Frontal cortex (tissue), 4 donors: ENCODE measurements at places on chromosomes 6 and 20. TPM values are rescaled to one million over a fixed set of nuclear protein-coding genes. Genes with fewer than 3 reads are reported as not detected.

Gene MICAL1
- 27.3 TPM for total RNA-seq

Gene RGS17
- 112 TPM for total RNA-seq

Gene TFAP2C
- 2.4 TPM for total RNA-seq

Gene TMEM170B
- total RNA-seq, result 51.8 TPM

DNA sequence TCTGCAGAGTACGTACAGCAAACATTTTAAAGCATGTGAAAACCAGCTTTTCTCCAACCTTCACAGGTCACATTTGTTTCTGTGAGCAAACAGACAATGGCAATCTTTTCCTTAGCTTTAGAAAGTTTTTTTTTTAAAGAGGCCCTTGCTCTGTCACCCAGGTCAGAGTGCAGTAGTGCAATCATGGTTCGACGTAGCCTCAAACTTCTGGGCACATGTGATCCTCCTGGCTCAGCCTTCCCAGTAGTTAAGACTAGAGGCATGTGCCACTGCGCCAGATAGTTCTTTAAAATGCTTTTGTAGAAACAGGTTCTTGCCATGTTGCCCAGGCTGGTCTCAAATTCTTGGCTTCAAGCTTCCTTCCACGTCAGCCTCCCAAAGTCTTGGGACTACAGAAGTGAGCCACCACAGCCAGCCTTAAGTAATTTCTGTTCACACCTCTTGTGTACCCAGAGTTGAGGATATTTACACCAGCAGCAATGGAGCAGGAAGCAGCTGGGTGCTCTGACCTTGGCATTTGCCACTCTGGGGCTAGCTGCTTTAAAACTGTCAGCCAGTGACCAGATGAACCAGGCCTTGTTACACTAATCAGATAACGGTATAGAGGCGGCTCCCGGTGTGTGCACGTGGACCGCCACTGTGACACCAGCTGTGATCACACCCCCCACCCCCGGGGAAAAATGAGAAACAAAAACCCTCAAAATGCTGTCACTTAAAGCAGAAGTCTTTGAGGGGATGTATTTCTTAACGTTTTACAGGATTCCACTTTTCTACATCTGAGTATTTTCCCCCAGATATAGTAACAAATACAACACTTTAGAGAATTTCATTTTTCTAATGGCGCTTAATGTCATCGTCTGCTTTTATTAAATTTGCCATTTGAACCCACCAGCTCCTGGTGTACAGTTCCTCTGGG is 71.3 kb downstream of the AKAP12 start:
- no peak for DNase-seq

- no peak for DNase-seq
Observed at GRCh38 chr6:135274561-135275293, 93.6 kb downstream of the MYB start.

- DNase-seq, result no peak
Observed at GRCh38 chr6:168964138-168964835, 289.4 kb downstream of the THBS2 start.

DNA sequence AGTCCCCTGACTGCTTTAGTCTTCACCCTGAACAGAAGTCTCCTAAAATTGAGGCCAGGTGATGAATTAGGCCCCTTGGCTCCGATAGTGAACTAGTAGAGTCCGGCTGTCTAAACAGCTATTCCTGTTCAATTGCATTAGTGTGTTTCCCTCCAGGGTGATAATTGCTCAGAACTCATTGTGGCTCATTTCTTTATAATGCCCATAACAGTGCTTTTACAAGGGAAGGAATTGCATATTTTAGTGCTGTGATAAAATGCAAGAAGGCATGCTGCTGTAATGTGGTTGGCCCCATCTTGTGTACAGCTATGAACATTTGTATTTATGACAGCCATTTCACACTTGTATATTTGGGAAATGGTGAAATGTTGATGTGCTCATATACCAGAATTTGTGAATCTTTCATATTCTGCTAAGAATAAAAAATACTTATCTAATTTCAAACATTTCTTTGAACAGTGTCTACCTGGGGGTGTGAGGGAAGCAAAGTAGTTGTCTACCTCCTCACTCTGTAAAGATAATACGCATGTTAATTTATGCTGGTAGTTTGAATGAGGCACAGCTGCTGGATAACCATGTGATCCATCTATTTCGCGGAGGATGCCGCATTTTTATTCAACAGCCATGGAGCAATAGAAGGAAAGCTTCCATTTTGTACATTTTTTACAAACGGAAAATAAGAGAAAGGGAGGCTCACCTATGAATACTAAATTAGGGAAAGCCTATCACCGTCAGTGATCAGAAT is 451.4 kb downstream of the NKAIN2 start:
- no peak for DNase-seq

- no peak for DNase-seq
Observed at GRCh38 chr6:2988094-2988425, 11.6 kb upstream of the NQO2 start.

DNA sequence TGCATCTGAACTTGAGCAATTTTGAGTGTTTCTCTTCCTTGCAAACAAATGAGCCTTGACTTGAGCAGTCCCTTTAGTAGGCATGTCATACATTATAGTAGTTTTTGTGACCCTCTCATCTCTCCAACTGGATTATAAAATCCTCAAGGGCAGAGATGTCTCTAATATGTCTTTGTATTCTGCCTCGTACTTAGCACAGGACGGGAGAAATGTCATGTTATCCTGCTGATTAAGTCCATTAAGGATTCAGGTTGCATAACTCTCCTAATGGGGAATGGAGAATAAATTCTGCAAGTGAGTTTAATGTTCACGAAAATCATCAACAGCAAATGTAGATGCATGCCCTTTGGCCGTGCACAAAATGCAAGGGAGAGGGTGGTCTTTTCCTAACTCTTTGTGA is 942.9 kb downstream of the KIF16B start:
- no peak for DNase-seq

- DNase-seq, result no peak
Observed at GRCh38 chr6:684831-685636, 7.9 kb downstream of the EXOC2 start.

DNA sequence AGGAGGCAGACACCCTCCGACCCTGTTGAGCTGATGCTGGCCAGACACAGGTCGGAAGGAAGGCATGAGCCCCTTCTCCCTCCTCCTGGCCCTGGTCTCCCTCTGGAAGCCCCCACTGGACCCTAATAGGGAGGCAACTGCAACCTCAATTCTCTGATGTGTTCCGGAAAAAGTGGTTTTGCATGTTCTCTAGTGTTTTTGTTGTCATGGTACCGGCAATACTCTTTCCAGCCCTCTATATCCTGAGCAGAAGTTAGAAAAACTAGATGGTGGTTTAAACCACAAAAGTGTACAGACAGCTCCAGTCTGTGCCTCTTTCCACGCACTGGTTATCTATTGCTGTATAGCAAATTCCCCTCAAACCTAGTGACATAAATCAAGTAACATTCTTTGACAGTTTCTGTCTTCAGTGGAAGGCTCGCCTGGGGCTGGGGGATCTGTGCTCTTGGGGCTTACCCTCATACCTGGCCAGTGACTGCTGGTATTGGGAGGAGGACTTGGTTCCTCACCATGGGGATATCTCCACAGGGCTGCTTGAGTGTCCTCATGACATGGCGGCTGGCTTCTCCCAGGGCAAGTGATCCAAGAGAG is 37.0 kb downstream of the SYTL3 start:
- no peak for DNase-seq

DNA sequence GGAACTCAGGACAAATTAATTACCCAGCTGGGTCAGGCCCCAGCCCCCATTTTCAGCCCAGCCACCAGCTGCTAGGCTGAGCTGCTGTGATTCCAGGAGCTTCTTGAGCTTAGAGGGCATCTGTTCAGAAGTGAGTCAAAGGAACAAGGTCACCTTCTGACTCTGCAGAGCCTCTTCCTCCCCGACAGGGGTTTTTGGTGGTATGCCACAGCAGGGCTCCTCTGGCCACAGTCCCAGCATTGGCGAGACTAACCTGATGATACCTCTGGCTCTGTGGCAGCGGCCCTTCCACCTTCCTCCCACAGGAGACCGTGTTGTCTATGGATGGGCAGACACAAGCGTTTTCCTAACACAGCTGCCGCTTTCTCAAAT is 39.7 kb downstream of the ZC3H12D start:
- DNase-seq, result no peak
